NCI-H1930 (cell line): ENCODE measurements at places on chromosomes 7 and 10.

GRCh38 chr7:96786261-96786997, 76.8 kb upstream of the SEM1 start:
- DNase-seq = peak; percentile 83

DNA sequence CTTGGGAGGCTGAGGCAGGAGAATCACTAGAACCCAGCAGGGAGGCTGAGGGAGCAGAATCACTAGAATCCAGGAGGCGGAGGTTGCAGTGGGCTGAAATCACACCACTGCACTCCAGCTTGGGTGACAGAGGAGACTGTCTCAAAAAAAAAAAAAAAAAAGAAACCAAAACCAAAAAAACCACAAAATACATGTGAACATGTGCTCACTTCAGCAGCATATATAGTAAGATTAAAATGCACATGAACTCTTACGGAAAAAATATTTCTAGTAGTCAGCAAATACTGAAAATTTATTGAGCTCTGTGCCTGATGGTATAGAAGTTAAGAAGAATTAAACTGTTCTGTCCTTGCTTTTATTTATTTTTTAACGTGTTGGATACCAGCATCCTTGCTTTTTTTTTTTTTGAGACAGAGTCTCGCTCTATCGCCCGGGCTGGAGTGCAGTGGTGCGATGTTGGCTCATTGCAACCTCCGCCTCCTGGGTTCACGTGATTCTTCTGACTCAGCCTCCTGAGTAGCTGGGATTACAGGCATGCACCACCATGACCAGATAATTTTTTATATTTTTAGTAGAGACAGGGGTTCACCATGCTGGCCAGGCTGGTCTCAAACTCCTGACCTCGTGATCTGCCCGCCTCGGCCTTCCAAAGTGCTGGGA, 9.6 kb upstream of the ZNF487 start:
- no peak for DNase-seq

DNA sequence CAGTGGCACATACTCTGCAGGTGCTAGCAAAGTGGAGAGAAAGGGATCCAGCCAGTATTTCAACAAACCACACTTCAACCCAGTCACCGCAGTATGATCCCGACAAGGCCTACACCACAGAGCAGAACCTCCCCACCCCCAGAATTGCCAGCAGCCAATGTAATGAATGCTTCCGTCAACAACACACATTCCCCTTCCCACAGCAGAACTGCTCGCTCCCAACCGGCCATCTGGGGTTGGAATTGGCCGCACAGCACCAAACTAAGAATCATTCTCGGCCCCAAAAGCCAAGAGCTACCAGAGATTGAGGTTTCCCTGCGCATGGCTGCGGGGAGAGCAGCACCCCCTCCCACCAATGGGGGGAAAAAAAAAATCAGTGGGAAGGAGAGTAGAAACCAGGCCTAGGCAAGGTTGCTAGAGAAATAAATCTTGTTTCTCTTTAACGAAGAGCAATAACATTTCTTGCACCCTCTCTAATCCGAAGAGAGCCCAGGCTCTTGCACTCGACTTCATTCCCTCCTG, 1.1 kb downstream of the WASL start:
- peak; percentile 4 for DNase-seq

DNA sequence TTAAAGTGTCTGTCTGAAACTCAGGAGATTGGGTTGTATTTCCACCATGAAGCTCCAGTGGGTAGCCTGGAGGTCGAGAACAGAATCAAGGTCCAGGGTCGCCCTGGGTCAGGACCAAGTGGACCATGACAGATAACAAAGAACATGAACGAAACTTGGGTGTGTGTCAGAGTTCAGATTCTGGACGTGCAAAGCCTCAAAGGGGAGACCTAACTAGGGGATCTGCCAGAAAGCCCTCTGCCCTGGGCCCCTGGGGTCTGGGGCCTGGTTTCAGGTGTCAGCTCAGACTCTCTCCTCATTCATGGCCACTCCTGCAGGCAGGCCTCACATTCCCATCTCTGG, 1.6 kb downstream of the RASSF4 start:
- DNase-seq = no peak

DNA sequence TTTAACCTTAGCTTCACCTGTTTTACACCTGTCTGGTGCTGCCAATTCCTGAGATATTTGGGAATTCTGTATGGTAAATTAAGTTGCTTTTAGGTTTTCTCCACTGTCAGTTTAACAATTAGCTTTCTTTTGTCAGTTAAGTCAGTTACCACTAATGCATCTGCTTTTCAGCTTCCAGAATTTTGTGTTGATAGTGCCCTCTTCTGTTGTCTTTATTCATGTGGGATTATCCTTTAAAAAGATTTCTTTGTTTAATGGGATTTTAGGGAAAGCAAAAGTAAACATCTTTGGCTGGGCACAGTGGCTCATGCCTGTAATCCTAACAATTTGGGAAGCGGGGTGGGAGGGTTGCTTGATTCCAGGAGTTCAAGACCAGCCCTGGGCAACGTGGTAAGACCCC, 8.1 kb downstream of the TFAM start:
- no peak for DNase-seq

GRCh38 chr7:107982042-107982840, 20.7 kb downstream of the LAMB1 start:
- no peak for DNase-seq

GRCh38 chr10:122828716-122829255, 16.9 kb downstream of the CUZD1 start:
- DNase-seq = no peak

GRCh38 chr7:26900251-26900650, 35.9 kb upstream of the SKAP2 start:
- DNase-seq = no peak

DNA sequence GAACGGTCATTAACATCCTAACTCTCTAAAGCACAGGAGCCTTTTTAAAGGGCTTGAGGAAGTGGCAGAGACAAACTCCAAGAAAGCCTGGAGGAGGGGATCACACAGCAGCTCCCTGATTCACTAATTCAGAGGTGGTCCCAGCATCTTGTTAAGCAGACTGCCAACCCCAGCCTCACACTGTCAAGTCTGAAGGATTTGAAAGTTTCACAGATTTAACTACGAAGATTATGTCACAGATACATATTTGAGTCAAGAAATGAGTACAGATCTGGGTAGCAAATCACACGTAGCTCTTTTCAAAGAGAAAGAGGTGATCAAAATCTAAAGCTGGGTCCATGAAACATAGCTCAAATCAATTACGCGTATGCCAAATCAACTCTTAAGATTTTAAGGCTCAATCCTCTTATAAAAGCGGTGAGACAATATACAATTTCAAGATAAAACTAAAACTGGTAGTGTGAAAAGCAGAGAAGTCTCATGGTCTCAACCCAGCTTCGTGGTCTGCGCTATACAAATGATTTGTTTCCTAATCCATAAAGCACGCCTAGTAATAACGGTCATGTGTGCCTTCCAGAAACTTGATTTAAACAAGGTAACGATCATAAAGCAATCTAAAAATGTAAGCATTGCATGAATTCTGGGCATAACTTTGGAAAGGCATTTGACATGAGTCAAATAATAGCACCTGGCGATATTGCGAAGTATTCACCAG, 229.9 kb upstream of the MKLN1 start:
- DNase-seq = no peak

- no peak for DNase-seq
Measured at GRCh38 chr10:71939304-71939703, 24.9 kb upstream of the CHST3 start.

DNA sequence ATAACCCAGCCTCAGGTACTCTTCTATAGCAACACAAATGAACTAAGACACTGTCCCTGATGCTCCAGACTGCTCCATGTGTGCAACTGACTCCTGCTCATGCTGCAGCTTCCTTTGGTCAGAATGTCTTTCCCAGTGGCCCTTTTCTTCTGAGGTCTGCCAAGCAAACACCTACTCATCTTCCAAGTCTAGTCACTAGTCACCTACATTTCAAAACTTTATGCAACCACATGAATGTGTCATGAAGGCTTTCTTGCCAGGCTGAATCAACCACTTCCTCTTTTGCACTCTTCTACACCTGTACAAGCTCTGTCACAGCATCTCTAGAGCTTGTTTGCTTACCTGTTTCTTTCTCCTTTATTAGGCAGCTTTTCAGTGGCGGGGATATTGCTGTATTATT, 75.8 kb downstream of the LSMEM1 start:
- no peak for DNase-seq

DNA sequence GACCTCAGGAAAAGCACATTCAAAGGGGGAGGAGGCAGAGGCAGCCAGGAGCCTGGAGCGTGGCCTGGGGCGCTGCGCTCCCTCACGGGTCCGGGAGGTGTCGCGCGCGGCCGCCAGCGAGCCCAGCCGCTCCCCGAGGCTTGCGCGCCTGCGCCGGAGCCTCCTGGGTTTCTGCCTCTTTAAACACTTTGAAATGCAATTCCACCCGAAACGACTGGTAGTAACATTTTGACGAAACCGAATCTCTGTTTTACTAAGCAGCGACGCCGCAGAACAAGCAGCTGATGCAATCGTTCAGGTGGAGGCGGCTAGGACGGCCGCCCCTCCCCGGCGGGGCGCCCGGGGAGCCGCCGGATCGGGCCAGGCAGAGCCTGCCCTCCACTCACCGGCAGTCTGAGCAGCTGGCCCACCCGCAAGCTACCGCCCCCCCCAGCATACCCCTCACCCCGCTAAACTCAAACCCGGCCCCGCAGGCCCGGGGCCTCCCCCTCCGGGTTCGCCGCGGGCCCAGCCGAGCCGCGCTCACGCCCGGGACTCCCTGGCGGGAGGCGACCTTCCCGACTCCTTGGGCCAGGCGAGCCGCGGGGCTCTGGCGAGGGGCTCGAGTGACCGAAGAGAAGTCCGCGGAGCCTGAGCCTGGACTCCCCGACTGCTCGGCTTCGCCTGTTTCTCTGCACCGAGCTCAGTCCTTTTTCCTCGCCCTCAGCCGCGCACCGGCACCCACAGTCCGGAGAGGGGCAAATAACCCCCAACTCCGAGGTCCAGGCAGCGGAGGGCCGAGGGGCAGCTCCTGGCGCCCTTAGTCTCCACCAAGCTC, 3.2 kb downstream of the MKX start:
- DNase-seq = peak; percentile 1
